Activated naive CD8-positive, alpha-beta T cell treated with anti-CD3 and anti-CD28 coated beads for 36 hours (primary cell): ENCODE measurements at places on chromosomes 7 and 10. TPM values are rescaled to one million over a fixed set of nuclear protein-coding genes. Genes with fewer than 3 reads are reported as not detected.

The RBP4 gene
- total RNA-seq = not detected

The PGAM2 gene
- 0.43 TPM for total RNA-seq

The SPDYE9 gene
- total RNA-seq = not detected

The GOLGA7B gene
- 0.80 TPM for total RNA-seq

The DRGX gene
- not detected for total RNA-seq

The DNAJC12 gene
- 47.1 TPM for total RNA-seq

DNA sequence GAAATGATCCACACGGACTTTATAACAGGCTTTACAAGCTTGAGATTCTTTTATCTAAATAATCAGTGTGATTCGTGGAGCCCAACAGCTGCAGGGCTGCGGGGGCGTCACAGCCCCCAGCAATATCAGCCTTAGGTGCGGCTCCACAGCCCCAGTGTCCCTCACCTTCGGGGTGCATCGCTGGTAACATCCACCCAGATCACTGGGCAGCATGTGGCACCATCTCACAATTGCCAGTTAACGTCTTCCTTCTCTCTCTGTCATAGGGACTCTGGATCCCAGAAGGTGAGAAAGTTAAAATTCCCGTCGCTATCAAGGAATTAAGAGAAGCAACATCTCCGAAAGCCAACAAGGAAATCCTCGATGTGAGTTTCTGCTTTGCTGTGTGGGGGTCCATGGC is 155.6 kb downstream of the EGFR start:
- H3K27ac ChIP-seq = no peak overlapping the region
- no peaks in the 10 kb centered on the region for H3K36me3 ChIP-seq
- H3K27me3 ChIP-seq = peaks cover 4% of the 10 kb centered on the region
- H3K4me3 ChIP-seq = no peak overlapping the region
- no peaks in the 10 kb centered on the region for H3K4me1 ChIP-seq

DNA sequence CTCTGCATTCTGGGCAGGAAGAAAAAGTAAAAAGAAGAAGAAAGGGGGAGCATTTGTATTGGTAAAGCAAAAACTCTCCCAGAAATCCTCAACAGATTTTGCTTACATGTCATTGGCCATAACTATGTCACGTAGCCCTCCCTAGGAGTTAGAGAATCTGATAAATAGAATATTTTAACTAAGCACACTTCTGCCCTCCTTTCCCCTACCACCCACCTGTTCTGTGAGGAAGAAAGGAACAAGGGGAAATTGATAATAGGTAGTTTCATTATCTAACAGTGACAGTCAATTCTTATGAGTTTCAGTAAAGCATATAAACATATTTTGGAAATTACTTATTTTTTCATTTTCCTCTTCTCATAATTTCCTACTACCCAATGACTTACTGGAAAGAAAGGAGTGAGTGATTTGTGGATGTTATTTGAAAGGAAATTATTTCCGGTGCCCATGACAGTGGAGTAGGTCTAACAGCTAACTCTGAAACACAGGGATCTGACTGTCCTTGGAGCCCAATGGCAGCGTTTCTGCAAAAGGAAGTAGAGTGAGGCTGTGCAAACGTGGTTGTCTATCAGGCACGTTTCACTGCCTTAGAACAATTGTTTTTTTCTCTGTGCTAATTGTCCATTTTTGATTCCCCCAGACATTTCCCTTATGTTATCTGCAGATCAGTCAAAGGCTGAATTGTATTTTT is 128.6 kb upstream of the MDFIC start:
- H3K27ac ChIP-seq = peak overlapping the region; percentile 69
- H3K4me3 ChIP-seq = no peak overlapping the region
- DNase-seq = no peak
- peaks cover 5% of the 10 kb centered on the region for H3K36me3 ChIP-seq
- peaks cover 14% of the 10 kb centered on the region for H3K4me1 ChIP-seq
- peaks cover 24% of the 10 kb centered on the region for H3K27me3 ChIP-seq

GRCh38 chr10:71063401-71063800 is 149.0 kb upstream of the UNC5B start:
- H3K27me3 ChIP-seq = no peaks in the 10 kb centered on the region
- H3K36me3 ChIP-seq = no peaks in the 10 kb centered on the region
- no peak overlapping the region for H3K27ac ChIP-seq
- no peak overlapping the region for H3K4me3 ChIP-seq
- DNase-seq = no peak

- H3K4me1 ChIP-seq = peaks cover 10% of the 10 kb centered on the region
- no peak overlapping the region for H3K4me3 ChIP-seq
- no peaks in the 10 kb centered on the region for H3K36me3 ChIP-seq
- peaks cover 89% of the 10 kb centered on the region for H3K27me3 ChIP-seq
- peak; percentile 4 for DNase-seq
- H3K27ac ChIP-seq = no peak overlapping the region
Measured at GRCh38 chr7:43112941-43113621, 634 bp downstream of the HECW1 start.

DNA sequence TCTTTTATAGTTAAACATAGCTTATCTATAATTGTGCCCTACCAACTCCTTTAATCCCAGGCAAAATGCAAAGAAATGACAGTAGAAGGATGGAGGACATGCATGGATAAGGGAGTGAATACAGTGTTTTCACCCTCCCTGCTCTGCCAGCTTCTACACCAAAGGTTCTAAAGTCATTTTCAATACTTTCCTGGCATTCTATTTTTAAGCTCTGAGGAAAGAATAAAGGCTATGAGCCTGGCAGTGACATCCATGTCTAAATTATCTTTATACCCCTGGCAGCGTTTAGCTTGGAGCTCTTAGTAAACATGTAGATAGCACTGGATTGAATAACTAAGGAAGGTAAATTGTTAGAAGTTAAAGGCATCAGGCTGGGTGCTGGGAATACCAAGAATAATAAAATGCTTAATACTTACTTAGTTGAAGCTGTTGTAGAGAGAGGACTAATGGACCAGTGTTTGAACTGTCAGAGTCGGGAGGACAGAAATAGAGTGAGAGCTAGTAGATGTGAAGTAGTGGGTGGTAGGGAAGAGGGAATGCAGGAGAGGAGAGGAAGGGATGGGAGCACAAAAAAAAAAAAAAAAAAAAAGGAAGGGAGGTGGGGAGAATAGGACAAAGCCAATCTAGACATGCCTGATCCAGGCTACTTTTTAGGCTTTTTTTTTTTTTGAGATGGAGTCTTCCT is 518.9 kb downstream of the GALNT17 start:
- H3K27ac ChIP-seq = no peak overlapping the region
- H3K4me1 ChIP-seq = no peaks in the 10 kb centered on the region
- H3K27me3 ChIP-seq = no peaks in the 10 kb centered on the region
- no peaks in the 10 kb centered on the region for H3K36me3 ChIP-seq

DNA sequence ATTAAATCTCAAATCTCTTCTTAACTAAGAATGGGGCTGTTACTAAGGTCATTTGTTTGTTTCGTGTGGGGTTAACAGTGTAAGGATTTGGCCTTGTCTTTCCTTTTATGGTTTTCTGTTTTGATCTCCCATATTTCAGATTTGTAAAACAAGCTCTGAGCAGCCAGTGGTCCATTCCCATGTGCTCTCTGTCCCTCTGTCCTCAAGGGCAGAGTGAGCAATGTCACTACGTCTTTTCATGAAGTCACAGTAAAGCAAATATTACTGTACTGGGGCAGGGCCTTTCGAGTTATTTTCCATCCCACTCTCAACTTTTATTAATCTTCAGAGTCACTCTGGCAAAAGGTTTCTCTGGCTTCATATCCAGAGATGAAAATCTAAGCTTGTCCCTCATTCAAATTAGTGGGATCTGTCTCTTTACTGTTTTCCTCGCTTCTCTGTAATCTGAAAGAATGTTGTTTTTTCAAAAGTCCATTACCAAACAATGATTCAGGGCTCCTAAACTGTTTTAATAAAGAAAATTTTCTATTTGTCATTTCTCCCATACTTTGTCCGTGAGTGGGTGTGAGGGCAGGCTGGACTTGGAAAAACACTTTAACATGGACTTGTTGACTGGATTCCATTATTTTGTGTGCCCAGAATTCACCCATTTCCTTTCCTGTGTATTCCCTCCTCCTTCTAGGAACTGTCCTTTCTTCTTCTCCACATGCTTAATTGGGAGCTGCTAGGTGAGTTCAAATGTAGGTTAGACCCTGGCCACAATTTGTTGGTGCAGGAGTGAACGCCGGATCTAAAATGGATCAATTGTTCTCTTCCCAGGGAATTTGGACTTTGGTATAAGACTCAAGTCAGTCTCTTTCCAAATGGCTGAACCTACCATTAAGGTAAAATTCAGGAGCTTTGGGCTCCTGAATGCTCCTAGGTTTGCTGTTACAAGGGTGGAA is 42.1 kb upstream of the NAMPT start:
- no peak overlapping the region for H3K4me3 ChIP-seq
- peaks cover 16% of the 10 kb centered on the region for H3K4me1 ChIP-seq
- H3K36me3 ChIP-seq = no peaks in the 10 kb centered on the region
- DNase-seq = no peak
- H3K27me3 ChIP-seq = peaks cover 24% of the 10 kb centered on the region

DNA sequence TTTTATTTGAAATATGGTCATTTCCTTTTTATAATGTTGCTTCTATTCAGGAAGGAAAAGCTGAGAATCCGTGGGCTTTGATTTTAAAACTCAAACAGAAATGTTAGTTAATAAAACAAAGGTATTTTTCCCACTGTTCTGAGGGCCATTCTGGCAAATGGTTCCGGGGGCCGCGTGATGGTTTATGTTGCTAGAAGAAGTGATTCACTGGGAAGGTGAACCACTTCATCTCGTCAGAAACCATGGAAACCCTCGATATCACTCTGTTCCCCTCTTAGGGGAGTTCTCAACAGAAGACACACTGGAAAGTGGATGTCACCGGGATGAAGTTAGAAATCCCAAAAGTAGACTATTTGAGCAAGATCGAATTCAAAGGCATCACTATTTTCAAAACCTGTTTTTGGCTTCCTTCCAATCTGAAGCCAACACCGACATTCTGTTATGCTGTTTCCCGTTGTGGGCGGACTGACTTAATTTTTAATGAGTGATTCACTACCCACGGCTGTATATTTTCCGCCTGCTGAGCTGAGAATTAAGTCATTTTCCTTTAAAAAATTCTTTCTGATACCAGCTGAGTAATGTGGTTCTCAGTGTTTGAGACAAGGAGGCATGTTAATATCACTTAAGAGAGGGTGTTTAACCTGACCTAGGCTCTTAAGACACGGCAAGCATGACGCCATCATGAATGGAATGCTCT is 84.1 kb downstream of the PTPRE start:
- H3K4me3 ChIP-seq = peak overlapping the region; percentile 68
- peak overlapping the region; percentile 95 for H3K27ac ChIP-seq
- peaks cover 49% of the 10 kb centered on the region for H3K4me1 ChIP-seq
- DNase-seq = peak; percentile 64

GRCh38 chr10:43390759-43391158 is 18.2 kb downstream of the HNRNPF start:
- H3K4me1 ChIP-seq = peaks cover 73% of the 10 kb centered on the region
- peaks cover 79% of the 10 kb centered on the region for H3K36me3 ChIP-seq
- H3K4me3 ChIP-seq = no peak overlapping the region
- H3K27me3 ChIP-seq = no peaks in the 10 kb centered on the region
- H3K27ac ChIP-seq = peak overlapping the region; percentile 66

DNA sequence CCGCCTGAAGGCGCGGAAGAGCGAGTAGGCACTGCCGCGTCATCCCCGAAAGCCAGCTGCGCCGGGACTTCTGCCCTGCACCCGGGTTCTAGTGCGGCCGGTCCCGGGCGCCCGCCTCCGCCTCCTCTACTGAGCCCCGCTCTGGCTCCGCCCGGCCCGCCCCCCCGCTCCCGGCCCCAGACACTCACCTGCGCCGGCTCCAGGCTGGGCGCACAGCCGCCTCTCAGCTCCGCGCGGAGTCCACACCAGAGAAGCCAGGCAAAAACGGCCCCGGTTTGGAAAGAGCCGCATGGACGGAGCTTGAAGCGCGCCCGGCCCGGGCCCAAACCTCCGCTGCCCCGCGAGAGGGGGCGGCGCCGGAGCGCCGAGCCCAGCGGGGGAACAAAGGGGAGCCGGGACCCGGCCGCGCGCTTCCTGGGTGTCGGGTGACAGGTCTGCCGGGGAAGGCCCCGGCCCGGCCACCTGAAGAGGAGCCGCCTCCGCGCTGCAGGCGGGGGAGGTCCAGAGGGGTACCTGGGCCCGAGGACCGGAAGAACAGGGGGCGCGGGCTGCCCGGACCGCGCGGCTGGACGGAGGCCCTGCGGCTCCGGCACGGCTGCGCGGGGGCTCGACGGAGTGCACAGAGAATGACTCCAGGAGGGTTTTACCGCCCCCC is 168.2 kb downstream of the NRF1 start:
- peak overlapping the region; percentile 10 for H3K4me3 ChIP-seq
- H3K27me3 ChIP-seq = peaks cover 67% of the 10 kb centered on the region
- no peaks in the 10 kb centered on the region for H3K36me3 ChIP-seq
- DNase-seq = peak; percentile 57
- no peak overlapping the region for H3K27ac ChIP-seq
- peaks cover 22% of the 10 kb centered on the region for H3K4me1 ChIP-seq

GRCh38 chr7:48299580-48300169 is 128.4 kb downstream of the ABCA13 start:
- peak; percentile 33 for DNase-seq
- H3K4me1 ChIP-seq = peaks cover 4% of the 10 kb centered on the region
- H3K36me3 ChIP-seq = no peaks in the 10 kb centered on the region
- H3K4me3 ChIP-seq = no peak overlapping the region
- H3K27ac ChIP-seq = no peak overlapping the region

- no peak overlapping the region for H3K27ac ChIP-seq
- H3K36me3 ChIP-seq = no peaks in the 10 kb centered on the region
- H3K4me3 ChIP-seq = no peak overlapping the region
Measured at GRCh38 chr10:27356738-27357137, 116.1 kb upstream of the ACBD5 start.

DNA sequence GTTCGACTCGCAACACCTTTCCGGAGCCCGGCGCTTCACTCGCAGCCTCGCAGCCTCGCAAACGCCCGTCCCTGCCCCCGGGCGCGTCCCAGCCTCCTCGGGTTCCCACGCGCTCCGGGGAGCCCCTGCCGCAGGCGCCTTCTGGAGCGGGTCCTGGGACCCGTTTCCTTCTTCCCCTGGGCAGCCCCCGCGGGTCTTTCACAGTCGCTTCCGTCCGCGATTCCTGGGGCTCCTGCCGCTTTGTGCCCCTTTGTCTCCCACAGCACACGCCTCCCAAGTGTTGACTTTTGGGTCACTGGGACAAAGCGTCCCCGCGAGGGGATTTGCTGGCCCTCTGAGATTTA is 140.7 kb downstream of the DYNC2I1 start:
- peaks cover 4% of the 10 kb centered on the region for H3K4me1 ChIP-seq
- H3K27ac ChIP-seq = no peak overlapping the region
- H3K36me3 ChIP-seq = no peaks in the 10 kb centered on the region
- H3K27me3 ChIP-seq = peaks cover 61% of the 10 kb centered on the region

GRCh38 chr7:82388138-82388537 is 55.4 kb downstream of the CACNA2D1 start:
- peaks cover 3% of the 10 kb centered on the region for H3K27me3 ChIP-seq
- H3K27ac ChIP-seq = no peak overlapping the region
- no peak for DNase-seq
- H3K4me3 ChIP-seq = no peak overlapping the region
- no peaks in the 10 kb centered on the region for H3K36me3 ChIP-seq

- peaks cover 3% of the 10 kb centered on the region for H3K36me3 ChIP-seq
- no peaks in the 10 kb centered on the region for H3K27me3 ChIP-seq
- H3K4me1 ChIP-seq = peaks cover 7% of the 10 kb centered on the region
- H3K27ac ChIP-seq = no peak overlapping the region
- H3K4me3 ChIP-seq = no peak overlapping the region
Measured at GRCh38 chr10:480928-481552, 208.4 kb downstream of the DIP2C start.

GRCh38 chr10:126215746-126216631 is 172.3 kb downstream of the ADAM12 start:
- no peaks in the 10 kb centered on the region for H3K4me1 ChIP-seq
- no peak overlapping the region for H3K4me3 ChIP-seq
- peaks cover 11% of the 10 kb centered on the region for H3K27me3 ChIP-seq
- no peak overlapping the region for H3K27ac ChIP-seq
- no peaks in the 10 kb centered on the region for H3K36me3 ChIP-seq
